Activated CD8-positive, alpha-beta memory T cell treated with anti-CD3 and anti-CD28 coated beads, Interleukin-2, amount 10 ng/mL, durations not matched to agents 7 days and 5 days (primary cell): ENCODE measurements at places on chromosomes 7 and 10. TPM values are rescaled to one million over a fixed set of nuclear protein-coding genes. Genes with fewer than 3 reads are reported as not detected.

- no peak for DNase-seq
- peaks cover 98% of the 10 kb centered on the region for H3K36me3 ChIP-seq
- H3K4me3 ChIP-seq = peak overlapping the region; percentile 64
- H3K4me1 ChIP-seq = peaks cover 90% of the 10 kb centered on the region
- H3K27me3 ChIP-seq = no peaks in the 10 kb centered on the region
Measured at GRCh38 chr10:11181978-11182377, 164.3 kb downstream of the CELF2 start.

DNA sequence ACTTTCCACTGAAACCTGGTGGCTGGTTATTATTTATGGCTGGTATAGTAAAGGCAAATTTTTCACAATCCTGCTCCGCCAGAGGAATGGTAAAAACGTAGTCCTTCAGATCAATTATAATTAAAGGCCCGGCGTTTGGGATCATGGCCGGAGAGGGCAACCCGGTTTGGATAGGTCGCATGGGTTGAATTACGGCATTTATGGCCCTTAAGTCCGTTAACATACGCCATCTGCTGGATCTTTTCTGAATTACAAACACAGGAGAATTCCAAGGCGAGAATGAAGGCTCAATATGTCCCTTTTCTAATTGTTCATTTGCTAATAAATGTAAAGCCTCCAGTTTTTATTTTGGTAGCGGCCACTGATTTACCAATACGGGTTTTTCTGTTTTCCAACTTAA is 11.3 kb upstream of the TAS2R3 start:
- no peak overlapping the region for H3K27ac ChIP-seq
- no peaks in the 10 kb centered on the region for H3K27me3 ChIP-seq
- no peak overlapping the region for H3K4me3 ChIP-seq
- DNase-seq = no peak

Gene PON3
- 0.40 TPM for total RNA-seq

DNA sequence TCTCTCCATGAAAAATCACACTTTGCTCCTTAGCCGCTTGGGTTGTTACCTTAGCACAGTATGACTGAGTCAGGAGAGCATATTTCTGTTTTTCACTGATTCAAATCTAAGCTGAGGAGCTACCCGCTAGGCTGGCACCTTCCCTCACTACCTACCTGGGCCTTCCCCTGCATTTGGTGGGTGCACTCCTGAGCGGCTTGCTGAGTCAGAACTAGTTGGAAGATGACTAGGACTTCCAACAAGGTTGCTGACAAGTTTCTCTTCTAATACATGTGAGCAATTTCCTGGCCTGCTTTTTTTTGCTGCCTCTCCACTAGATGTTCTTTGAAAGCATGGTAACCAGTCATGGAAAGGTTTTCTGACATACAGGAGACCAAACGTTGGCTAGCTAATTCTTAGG is 43.8 kb upstream of the SEC61G start:
- H3K4me1 ChIP-seq = no peaks in the 10 kb centered on the region
- no peak for DNase-seq
- H3K36me3 ChIP-seq = no peaks in the 10 kb centered on the region
- no peak overlapping the region for H3K27ac ChIP-seq
- H3K4me3 ChIP-seq = no peak overlapping the region
- no peaks in the 10 kb centered on the region for H3K27me3 ChIP-seq

Gene C10orf105
- total RNA-seq = 0.18 TPM

- no peaks in the 10 kb centered on the region for H3K27me3 ChIP-seq
- peaks cover 2% of the 10 kb centered on the region for H3K4me1 ChIP-seq
- H3K36me3 ChIP-seq = peaks cover 1% of the 10 kb centered on the region
- no peak overlapping the region for H3K4me3 ChIP-seq
- no peak overlapping the region for H3K27ac ChIP-seq
Measured at GRCh38 chr7:150397346-150398107, 18.4 kb downstream of the ZNF775 start.

Gene INPP5A
- 6.6 TPM for total RNA-seq

- DNase-seq = no peak
- no peaks in the 10 kb centered on the region for H3K27me3 ChIP-seq
- H3K4me1 ChIP-seq = no peaks in the 10 kb centered on the region
- H3K36me3 ChIP-seq = no peaks in the 10 kb centered on the region
- H3K27ac ChIP-seq = no peak overlapping the region
Measured at GRCh38 chr7:125278318-125278717, 348.7 kb upstream of the POT1 start.

GRCh38 chr7:137151041-137151689 is 192.4 kb downstream of the PTN start:
- H3K4me3 ChIP-seq = no peak overlapping the region
- no peaks in the 10 kb centered on the region for H3K36me3 ChIP-seq
- H3K27ac ChIP-seq = no peak overlapping the region
- H3K4me1 ChIP-seq = no peaks in the 10 kb centered on the region
- no peaks in the 10 kb centered on the region for H3K27me3 ChIP-seq
- no peak for DNase-seq

Gene NYAP1
- total RNA-seq = 0.12 TPM

DNA sequence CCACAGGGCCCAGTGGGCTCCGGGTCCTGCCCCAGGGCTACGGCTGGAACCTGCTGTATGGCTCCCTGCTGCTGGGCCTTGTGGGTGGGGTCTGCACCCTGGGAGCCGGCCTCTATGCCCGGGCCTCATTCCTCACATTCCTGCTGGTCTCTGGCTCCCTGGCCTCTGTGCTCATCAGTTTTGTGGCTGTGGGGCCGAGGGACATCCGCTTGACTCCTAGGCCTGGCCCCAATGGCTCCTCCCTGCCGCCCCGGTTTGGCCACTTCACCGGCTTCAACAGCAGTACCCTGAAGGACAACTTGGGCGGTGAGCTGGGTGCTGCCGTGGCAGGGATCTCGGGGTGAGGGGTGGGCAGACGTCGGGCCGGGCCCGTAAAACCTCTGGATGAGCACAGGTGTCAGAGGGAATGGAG is 4.4 kb downstream of the SLC12A9 start:
- DNase-seq = no peak
- H3K4me3 ChIP-seq = no peak overlapping the region
- H3K36me3 ChIP-seq = peaks cover 17% of the 10 kb centered on the region
- no peaks in the 10 kb centered on the region for H3K27me3 ChIP-seq
- H3K27ac ChIP-seq = no peak overlapping the region

Gene CTNNA3
- 0.61 TPM for total RNA-seq

GRCh38 chr7:93172683-93173082 is 24.5 kb upstream of the SAMD9L start:
- H3K27me3 ChIP-seq = peaks cover 15% of the 10 kb centered on the region
- H3K27ac ChIP-seq = no peak overlapping the region
- peaks cover 19% of the 10 kb centered on the region for H3K36me3 ChIP-seq
- no peaks in the 10 kb centered on the region for H3K4me1 ChIP-seq

DNA sequence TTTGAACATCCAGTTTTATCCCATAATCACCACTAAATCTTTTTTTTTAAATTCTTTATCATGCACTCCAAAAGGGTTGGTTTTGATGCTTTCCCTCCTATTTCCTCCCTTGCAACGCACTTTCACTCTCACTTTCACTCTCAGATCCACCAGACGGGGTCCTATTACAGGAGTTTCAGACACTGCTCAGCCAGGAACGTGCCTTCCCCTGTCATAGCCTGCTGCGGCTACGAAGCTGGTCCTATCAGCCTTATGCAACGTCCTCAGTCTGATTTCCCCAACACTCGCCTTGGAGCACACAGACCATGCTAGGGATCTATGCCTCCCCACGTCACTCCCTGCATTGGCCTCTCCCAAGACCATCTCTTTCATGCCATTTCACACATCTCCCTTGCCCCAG is 23.4 kb downstream of the ZPBP start:
- peak; percentile 42 for DNase-seq
- peaks cover 13% of the 10 kb centered on the region for H3K4me1 ChIP-seq
- H3K36me3 ChIP-seq = peaks cover 2% of the 10 kb centered on the region
- H3K27ac ChIP-seq = peak overlapping the region; percentile 49

Gene GPRIN2
- not detected for total RNA-seq

DNA sequence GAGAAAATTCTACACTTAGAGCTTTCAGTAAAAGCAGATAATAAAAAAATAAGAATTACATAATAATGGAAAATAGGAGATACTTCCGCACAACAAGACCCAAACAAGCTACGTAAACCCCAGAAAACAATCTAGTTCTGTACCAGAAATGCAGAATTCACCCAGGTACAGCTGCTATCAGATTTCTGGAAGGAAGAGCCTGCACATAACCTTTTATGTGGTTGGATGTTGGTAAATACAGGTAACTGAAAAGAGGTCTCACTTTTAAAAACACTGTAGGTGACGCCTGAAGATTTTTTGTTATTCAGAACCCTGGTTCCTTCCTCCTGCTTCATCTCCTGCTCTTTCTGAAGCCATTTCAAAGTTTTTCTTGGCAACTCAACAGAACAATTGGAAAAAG is 29.9 kb downstream of the PANK1 start:
- peaks cover 5% of the 10 kb centered on the region for H3K36me3 ChIP-seq
- DNase-seq = no peak
- peaks cover 3% of the 10 kb centered on the region for H3K4me1 ChIP-seq
- H3K27ac ChIP-seq = no peak overlapping the region
- H3K4me3 ChIP-seq = no peak overlapping the region
- peaks cover 8% of the 10 kb centered on the region for H3K27me3 ChIP-seq

Gene NANOS1
- 0.23 TPM for total RNA-seq

Gene NUTM2A
- 0.38 TPM for total RNA-seq

DNA sequence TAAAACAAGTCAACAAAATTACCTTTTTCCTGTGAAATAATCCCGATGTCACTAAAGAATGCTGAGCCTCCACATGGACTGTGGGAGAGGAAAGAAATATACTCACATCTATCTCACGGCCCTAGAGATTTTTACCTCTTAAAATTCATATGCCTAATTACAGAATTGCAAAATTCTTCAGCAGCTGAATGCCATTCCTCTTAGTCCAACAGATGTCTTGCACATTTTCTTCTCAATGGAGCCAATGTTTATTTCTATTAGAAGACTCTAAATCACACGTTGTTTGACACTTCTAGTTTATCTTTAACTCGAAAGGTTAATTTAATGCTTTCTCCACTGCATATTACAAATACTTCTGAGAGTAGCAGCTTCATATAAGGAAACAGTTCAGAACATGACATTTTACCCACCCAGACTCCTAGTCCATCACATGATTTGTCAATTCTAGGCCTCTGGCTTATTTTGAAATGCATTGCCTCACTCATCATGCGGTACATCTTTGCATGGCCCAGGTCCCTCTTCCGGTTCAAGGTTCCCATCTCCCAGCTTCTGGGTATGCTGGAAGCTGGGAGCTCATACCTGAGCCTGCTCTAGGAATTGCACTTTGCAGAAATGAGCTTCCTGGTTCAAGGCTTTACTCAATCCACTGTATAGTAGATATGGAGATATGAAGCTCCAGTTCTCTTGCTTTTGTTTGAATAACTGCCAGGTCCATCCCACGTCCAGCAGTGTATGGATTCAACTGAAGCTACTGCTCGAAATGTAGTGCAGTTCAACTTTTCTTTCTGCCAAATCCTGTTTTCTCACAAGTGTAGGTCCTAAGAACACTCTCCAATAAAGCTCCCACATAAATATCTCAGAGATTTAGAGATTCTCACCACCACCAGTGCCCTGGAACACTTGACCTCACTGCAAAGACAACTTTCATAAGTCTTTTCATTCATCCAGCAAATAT is 306.2 kb downstream of the GPR37 start:
- H3K27me3 ChIP-seq = no peaks in the 10 kb centered on the region
- no peak for DNase-seq
- no peaks in the 10 kb centered on the region for H3K36me3 ChIP-seq
- no peak overlapping the region for H3K27ac ChIP-seq

Gene TMEM213
- not detected for total RNA-seq

Gene RAPGEF5
- 0.99 TPM for total RNA-seq

- H3K27ac ChIP-seq = no peak overlapping the region
- peaks cover 6% of the 10 kb centered on the region for H3K27me3 ChIP-seq
- H3K4me3 ChIP-seq = no peak overlapping the region
- H3K36me3 ChIP-seq = peaks cover 7% of the 10 kb centered on the region
Measured at GRCh38 chr7:17005271-17005670, 123.5 kb upstream of the AGR3 start.

GRCh38 chr7:2405601-2406345 is 2.4 kb downstream of the CHST12 start:
- H3K27ac ChIP-seq = peak overlapping the region; percentile 99
- no peaks in the 10 kb centered on the region for H3K27me3 ChIP-seq
- H3K4me3 ChIP-seq = peak overlapping the region; percentile 84
- peaks cover 38% of the 10 kb centered on the region for H3K36me3 ChIP-seq
- DNase-seq = peak; percentile 95
- peaks cover 64% of the 10 kb centered on the region for H3K4me1 ChIP-seq

Gene ZNF487
- total RNA-seq = 2.7 TPM

- H3K27me3 ChIP-seq = no peaks in the 10 kb centered on the region
- peaks cover 16% of the 10 kb centered on the region for H3K4me1 ChIP-seq
- peak overlapping the region; percentile 97 for H3K27ac ChIP-seq
- peak overlapping the region; percentile 78 for H3K4me3 ChIP-seq
Measured at GRCh38 chr10:38038107-38038931, 27.8 kb downstream of the ZNF33A start.

Gene PON1
- not detected for total RNA-seq

DNA sequence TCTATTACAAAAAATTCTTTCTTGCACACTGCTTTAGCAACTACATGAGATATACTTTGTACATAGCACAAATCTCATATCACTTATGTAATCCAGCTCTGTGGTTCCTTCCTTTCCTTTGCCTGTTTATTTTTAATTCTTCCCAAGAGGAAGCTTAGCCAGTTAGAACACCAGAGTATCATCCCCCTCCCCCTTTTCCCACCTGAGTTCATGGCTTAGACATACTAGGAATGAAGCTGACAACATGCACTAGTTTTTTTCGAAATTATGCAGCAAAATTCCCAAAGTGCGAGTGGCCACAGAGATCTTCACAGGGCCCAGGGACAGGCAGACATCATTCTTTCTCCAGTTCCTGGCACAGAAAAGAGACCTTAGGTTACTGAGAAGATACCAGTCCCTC is 17.8 kb downstream of the CAV1 start:
- no peaks in the 10 kb centered on the region for H3K36me3 ChIP-seq
- no peak overlapping the region for H3K4me3 ChIP-seq
- DNase-seq = no peak

- no peak for DNase-seq
- peaks cover 7% of the 10 kb centered on the region for H3K27me3 ChIP-seq
- H3K36me3 ChIP-seq = peaks cover 12% of the 10 kb centered on the region
- H3K27ac ChIP-seq = no peak overlapping the region
Measured at GRCh38 chr10:4003348-4003973, 218.5 kb upstream of the KLF6 start.

Gene LEP
- not detected for total RNA-seq

- no peak overlapping the region for H3K27ac ChIP-seq
- no peaks in the 10 kb centered on the region for H3K27me3 ChIP-seq
- H3K36me3 ChIP-seq = no peaks in the 10 kb centered on the region
- H3K4me1 ChIP-seq = no peaks in the 10 kb centered on the region
Measured at GRCh38 chr10:58757352-58758065, 244.8 kb downstream of the BICC1 start.

Gene AZGP1
- not detected for total RNA-seq

- H3K4me3 ChIP-seq = no peak overlapping the region
- no peaks in the 10 kb centered on the region for H3K36me3 ChIP-seq
- H3K27ac ChIP-seq = no peak overlapping the region
- no peaks in the 10 kb centered on the region for H3K4me1 ChIP-seq
Measured at GRCh38 chr10:92407305-92408016, 116.5 kb downstream of the MARCHF5 start.

- H3K4me1 ChIP-seq = peaks cover 5% of the 10 kb centered on the region
- no peak within 1 kb of the TSS for H3K27ac ChIP-seq
- H3K4me3 ChIP-seq = peak within 1 kb of the TSS; percentile 66
- H3K27me3 ChIP-seq = peaks cover 24% of the 10 kb centered on the region
- DNase-seq = no peak
Measured at GRCh38 chr7:120272701-120273475, at the start of gene KCND2. TSS of gene KCND2 (plus strand) at chr7:120273175.
